ENCODE measurements at places on chromosomes 2 and 18.

GRCh38 chr2:17762451-17762850, 8.5 kb downstream of the GEN1 start:
- no peak for DNase-seq

DNA sequence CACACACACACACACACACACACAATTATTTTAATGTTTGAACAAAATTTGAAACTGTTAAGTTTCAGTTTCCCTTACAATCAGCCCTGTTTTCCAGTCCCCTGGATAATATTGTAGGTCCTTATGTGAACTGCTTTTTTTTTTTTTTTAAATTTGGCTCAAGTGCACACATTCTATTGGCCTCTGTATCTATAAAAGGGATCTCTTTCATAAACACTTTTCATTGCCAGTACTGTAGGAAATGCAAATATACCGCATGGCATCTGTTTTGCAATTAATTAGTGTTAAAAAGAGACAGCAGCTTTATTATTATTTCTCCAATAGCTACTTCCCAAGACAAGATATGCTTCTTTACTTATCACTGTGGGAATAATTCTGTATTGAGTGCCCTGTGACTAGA, 738.7 kb downstream of the EPHA4 start:
- no peak for DNase-seq

DNA sequence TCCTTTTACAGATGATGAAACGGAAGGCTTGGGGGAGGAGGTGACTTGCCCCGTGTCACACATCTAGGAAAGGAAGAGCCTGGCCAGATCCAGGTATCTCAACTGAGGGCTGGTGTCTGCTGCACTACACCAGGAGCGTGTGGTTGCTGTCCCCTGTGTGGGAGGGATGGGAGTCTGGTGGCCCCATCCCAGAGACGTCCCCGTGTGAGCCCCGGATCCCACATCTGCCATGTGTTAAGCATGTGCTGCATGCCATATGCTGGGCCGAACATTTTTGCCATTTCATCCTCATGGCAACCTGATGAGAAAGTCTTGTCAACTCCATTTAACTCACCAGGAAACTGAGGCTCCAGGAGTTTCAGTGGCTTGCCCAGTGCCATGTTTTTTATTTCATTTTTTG, 4.2 kb downstream of the GAREM2 start:
- no peak for DNase-seq

GRCh38 chr2:189178726-189179569, 613 bp downstream of the COL5A2 start:
- DNase-seq = peak; percentile 85

GRCh38 chr2:155372969-155373368, 674.5 kb downstream of the KCNJ3 start:
- peak; percentile 37 for DNase-seq

GRCh38 chr2:213281156-213281555, 3.1 kb upstream of the SPAG16 start:
- DNase-seq = peak; percentile 31

DNA sequence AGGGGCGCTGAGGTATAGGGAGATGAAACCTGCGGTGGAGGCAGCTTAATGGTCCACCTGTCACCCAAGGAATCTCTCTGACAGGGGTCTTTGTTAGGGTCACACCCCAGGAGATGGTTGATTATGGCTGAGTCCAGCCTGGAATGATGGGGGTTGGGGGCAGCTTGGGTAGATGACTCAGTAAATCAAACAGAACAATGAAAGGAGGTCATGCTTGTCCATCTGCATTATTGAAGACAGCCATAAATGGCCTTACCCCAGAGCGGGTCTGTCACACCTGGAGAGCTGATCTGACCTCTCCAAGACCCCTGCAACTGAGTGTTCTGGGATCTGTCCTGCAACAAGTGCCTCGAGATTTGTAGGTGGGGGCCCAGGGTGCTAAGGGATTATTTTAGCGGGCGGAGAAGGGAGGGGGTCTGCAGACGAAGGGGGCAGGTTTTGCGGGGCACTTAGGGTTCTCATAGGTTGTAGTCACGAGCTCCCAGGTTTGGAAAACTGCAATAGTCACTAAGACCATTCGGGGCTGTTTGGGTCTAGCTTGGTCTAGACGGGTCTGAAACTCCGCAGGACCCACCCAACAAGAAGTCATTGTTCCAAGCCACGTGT, 771 bp upstream of the IGFBP2 start:
- DNase-seq = no peak

- no peak for DNase-seq
Measured at GRCh38 chr18:25517881-25518715, 166.1 kb upstream of the ZNF521 start.

- no peak for DNase-seq
Measured at GRCh38 chr18:3693410-3693809, 243.4 kb downstream of the TGIF1 start.

GRCh38 chr18:76264198-76264875, 230.7 kb downstream of the ZNF516 start:
- no peak for DNase-seq

GRCh38 chr2:219469186-219469724, 29.4 kb upstream of the GMPPA start:
- DNase-seq = peak; percentile 53
